ENCODE measurements at places on chromosomes 5 and 9. TPM values are rescaled to one million over a fixed set of nuclear protein-coding genes. Genes with fewer than 3 reads are reported as not detected.

The GPX8 gene
- total RNA-seq, result 38.8 TPM

The TEX48 gene
- total RNA-seq, result not detected

DNA sequence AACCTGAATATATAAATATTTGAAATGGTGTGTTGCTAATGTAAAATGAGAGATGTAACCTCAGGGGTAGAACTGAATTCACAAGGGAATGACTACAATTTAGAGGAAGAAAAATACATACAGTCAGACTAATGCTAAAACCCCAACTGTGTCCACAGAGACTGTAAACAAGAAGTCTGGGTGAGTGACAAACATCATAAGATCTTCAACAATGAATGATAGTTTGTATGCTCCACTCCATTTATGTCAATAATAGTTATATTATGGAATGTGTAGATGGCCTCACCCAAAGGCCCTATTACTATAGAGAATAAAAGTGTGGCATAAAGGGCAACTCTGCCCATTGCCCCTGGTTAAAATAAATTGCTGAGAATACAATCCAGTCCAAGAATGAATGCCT is 102.9 kb downstream of the CETN3 start:
- no peak for DNase-seq

The FOXD4 gene
- not detected for total RNA-seq

DNA sequence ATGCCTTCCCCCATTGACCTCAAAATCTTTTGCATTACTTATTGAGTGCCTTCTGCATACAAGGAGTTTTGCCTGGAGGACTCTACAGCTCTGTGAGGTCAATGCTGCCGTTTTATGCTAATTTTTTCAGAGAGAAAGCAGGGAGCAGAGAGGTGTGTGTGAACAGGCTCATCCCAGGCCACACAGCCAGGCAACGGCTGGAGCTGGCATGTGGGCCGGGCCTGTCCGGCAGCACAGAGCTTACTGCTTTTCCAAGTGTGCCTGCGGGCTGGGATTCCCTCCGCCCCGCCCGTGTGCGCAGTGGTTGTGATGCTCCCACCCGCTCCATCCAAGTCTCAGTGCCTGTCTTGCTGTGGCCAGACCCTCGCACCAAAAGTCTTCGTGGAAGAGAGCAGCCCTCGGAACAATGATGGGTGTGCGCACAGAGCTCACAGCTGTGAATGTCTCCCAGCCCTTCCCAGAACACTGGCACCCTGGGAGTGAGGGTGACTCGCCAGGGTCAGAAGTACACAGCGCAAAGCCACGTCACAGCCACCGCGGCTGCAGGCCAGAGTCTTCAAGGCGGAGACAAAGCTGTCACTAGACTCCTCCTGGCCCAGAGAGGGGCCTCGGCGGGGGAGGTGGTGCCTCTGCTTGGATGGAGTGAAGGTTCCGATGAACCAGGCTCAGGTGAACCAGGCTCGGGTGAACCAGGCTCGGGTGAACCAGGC is 82.8 kb downstream of the COL5A1 start:
- no peak for DNase-seq

- peak; percentile 97 for DNase-seq
Measured at GRCh38 chr9:129334105-129334935, 156.3 kb upstream of the IER5L start.

DNA sequence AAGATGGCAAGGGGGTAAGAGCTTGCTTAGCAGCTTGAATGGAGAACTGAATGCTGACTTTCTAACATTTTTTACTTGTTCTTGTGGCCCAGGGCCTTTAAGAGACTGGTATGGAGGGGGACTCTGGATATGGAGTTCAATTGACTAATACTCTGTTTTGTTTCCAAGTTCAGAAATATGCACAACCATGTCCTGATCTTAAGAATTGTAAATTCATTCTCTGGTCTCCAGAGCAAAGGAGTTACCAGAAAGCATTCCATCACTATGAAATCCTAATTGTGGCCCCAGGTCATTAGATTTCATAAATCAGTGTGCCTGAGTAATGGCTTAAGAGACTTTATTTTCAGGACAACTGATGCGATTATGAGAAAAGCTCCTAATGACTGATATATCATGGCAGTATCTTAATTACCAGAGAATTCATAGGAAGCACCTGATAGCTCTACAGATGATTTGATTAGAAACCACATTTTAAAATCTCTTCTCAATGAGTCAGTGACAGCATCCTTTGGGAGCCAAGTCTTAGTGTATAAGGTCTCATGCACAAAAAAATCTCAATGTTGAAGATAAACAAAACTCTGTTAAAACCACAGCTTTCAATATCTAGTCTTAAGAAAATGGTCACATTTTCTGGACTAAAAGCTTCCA is 613.6 kb upstream of the KLF4 start:
- peak; percentile 25 for DNase-seq

The C9orf78 gene
- 33.6 TPM for total RNA-seq

The SPATA9 gene
- total RNA-seq, result not detected

DNA sequence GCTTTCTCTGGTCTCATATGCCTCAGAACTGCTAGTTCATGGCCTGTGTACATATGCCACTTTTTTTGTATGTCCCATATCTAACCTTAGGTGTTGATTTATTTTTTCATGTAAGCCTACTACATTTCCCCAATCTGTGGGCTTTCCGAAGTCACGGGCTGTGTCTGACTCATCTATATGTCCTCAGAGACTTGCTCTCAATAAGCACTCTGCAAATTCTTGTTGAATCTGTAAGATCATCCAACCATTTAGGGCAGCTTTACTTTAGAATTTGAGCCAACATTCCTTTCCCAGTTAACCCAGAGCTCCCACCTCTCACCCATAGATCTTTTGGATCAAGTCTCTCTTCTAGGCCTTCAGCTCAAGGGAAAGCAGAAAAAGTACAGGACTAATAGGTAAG is 263.4 kb downstream of the SEC61B start:
- no peak for DNase-seq

DNA sequence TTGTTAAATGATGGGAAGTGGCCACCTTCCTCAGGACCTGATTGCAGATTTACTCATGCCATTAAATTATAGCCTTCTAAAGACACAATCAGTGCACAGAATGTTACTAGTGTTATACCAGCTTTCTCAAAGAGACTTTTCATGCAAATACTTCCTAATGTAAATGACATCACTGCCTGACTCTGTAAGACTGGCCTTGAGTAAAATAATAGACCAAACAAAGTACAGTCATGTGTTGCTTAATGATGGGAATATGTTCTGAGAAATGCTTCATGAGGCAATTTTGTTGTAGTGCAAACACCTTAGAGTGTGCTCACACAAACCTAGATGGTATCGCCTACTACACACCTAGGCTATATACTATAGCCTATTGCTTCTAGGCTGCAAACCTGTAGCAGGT is 17.0 kb upstream of the C1QTNF3 start:
- DNase-seq, result peak; percentile 39

The LMX1B gene
- 11.2 TPM for total RNA-seq

The AQP3 gene
- total RNA-seq, result 11.0 TPM

GRCh38 chr5:152623951-152624350 is 218.9 kb upstream of the NMUR2 start:
- DNase-seq, result no peak

DNA sequence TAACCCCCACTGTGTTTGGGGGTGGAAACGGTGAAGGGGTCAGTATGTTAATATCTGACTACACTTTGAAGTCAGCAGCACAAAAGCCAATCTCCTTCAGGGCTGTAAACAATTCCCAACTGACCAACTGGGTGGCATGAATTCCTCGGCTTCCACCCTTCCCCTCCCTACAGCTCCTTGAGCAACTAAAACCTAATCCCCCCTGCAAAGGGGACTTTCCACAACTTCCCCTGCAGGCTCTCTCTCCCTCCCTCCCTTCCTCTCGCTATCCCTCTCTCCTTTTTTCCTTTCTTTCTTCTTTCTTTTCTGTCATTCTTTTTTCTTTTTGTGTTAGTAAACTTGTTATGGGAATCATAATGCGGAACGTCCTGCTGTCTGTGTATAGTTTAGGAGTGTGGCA is 65.1 kb upstream of the PTCH1 start:
- DNase-seq, result no peak

DNA sequence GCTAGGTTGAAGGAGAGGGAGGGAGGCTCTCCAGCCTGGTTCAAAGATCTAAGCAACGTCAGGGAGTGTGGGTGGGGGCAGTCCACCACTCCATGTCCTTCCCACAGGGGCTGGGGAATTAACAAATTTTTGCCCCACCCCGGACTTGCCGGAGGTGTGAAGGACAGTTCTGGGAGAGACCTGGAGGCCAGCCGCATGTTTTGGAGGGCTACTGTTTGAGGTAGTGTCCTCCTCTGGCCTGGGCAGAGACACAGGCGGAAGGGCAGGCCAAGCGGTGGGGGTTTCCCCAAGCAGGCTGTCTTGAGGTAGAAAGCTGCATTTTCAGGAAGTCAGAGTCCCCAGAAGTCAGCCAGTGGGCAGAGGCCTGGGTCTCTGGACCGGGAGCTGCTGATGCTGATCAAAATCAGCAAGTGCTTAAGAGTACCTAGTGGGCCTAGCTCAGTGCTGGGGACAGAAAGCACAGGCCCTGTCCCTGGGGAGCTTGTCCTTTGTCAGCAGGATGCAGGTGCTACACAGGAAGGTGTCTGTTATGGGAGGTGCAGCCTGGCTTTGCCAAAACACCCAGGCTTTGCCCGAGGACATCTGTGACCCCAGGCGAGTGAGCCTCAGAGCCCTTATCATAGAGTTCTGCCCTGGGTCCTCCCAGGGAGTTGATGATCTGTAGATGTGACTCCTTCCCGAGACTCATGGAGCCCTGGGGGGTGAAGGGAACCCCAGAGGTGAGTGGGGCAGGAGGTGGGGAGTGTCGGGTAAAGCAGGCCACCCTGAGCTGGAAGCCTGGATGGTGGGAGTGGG is 18.5 kb downstream of the JADE2 start:
- no peak for DNase-seq

GRCh38 chr5:119275601-119276173 is 80.1 kb upstream of the TNFAIP8 start:
- no peak for DNase-seq

The PCDHB4 gene
- 1.5 TPM for total RNA-seq

- DNase-seq, result no peak
Measured at GRCh38 chr5:131228646-131229045, 35.2 kb upstream of the CDC42SE2 start.

DNA sequence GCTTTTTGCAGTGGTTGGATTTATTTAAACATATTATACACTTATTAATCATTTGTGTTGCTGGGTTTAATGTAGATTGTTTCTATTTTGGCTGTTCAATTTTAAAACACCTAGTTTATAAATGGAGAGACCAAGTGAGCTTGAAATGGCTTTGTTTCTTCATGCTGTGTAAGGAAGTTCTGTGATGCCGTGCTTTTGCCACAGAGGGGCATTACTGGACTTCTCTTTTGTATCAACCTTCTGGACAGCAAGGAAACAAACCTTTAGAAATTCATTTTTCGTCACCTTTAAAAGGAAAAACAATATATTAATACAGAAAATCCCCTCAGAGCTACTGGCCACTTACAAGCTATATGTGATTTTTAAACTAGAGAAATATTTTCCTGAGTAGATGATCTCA is 81.9 kb downstream of the DMRTA1 start:
- no peak for DNase-seq

- no peak for DNase-seq
Measured at GRCh38 chr5:122673343-122673742, 101.5 kb upstream of the SNX2 start.

DNA sequence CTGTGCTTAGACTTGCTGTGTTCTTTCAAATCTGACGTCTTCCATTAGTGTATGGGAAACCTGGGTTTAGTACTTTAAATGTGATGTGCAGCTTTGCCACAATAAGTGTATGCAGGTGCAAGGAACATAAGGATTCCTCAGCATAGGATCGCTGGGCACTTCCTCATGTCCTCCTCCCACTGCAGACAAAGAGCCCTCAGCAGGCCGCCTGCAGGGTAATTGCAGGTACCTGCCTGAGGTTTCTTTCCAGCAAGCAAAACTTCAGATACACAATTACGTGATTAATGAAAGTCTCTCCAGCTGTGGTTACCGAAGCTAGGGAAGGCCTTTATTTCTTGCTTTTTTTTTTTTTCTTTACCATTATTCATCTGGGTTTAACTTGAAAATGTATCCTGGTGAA is 233.1 kb downstream of the RFK start:
- no peak for DNase-seq

DNA sequence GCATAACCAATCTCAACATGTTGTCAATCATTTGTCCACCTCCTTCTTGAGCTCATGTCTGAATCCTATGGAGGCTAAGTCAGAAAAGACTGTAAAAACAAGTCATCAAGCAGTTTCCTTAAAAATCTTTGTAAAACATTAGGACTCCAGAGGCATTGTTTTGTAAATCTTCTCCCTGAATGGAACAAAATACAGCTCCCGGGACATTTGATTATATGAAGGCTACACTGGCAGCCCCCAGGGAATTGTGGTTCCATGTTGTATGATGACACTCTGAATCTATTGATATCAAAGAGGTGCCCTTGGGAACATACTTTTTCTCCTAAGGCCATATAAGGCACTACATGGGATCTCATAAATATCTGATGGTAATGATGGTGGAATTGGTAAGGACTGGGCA is 83.2 kb upstream of the NUDT12 start:
- DNase-seq, result no peak

GRCh38 chr5:65766781-65767180 is 44.8 kb downstream of the NLN start:
- no peak for DNase-seq

DNA sequence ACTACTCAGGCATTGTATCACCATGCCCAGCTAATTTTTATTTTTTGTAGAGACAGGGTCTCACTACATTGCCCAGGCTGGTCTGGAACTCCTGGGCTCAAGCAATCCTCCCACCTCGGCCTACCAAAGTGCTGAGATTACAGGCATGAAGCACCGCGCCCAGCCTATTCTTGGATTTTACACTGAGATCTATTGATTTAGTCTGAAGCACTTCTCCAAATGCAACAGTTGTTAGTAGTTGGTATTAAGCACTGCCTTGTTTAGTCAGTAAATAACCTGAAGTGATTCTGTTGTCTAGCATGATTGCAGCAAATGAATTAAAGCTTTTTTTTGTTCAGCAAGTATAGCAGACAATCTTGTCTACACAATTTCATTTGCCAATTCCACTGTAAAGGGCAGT is 8.9 kb upstream of the CCNB1 start:
- DNase-seq, result no peak

- DNase-seq, result no peak
Measured at GRCh38 chr5:125149110-125149509, 402.7 kb upstream of the ZNF608 start.

DNA sequence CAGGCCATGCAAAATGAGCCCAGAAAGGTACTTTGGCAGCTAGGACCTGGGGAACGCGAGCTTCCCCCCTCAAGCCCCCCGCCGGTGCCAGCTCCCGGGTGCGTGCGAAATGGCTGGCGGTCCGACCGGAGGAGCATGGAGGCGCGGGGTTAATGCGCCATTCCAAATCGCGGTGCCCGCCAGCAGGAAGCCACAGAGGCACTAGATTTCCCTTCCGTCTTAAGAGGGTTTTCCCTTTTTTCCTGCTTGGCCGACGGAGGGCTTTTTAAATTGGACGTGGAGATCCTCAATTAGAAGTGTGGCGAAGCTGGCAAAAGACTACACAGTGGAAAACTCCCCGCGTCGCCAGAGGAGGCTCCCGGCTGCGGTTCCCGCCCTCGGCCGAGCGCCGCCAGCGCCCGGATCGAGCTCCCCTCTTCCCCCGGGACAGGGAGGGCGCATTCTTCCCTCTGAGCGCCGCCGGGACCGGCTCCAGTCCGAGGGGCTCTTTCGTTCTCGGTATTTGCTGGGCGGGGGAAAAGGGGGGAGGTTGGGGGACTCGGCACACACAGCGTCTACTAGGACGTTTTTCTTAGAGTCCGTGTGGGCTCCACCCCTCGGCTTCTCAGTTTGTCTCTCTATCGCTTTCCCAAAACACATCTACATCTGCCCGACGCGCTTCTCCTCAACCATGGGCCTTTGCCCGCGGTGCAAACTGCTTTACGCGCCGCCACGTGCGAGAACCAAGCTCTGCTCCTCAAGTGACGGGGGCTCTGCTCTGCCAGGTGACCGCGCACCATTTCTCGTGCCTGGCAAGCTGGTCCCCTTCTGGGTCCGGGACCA is 3.0 kb downstream of the GDNF start:
- DNase-seq, result peak; percentile 17

Data from mammary epithelial cell (primary cell).